ENCODE measurements at places on chromosomes 4 and X. TPM values are rescaled to one million over a fixed set of nuclear protein-coding genes. Genes with fewer than 3 reads are reported as not detected.

HTRA3 gene
- total RNA-seq, result not detected

TMPRSS11D gene
- total RNA-seq, result not detected

CLDN2 gene
- 26.3 TPM for total RNA-seq

MAGEA1 gene
- not detected for total RNA-seq

GAB1 gene
- total RNA-seq, result 1.3 TPM

NXF2B gene
- total RNA-seq, result not detected

HSD17B13 gene
- not detected for total RNA-seq

GLRB gene
- not detected for total RNA-seq

REELD1 gene
- total RNA-seq, result not detected

PFKFB1 gene
- not detected for total RNA-seq

EGFL6 gene
- total RNA-seq, result not detected

TMEM271 gene
- not detected for total RNA-seq

SUPT20HL1 gene
- total RNA-seq, result not detected

PABPC1L2B gene
- total RNA-seq, result not detected

CHST7 gene
- 26.9 TPM for total RNA-seq

NDNF gene
- total RNA-seq, result 2.0 TPM

SPANXC gene
- not detected for total RNA-seq

PDZD4 gene
- total RNA-seq, result 4.3 TPM

CLTRN gene
- total RNA-seq, result 5.8 TPM

FGA gene
- total RNA-seq, result not detected

CYSLTR1 gene
- not detected for total RNA-seq

ANTXR2 gene
- total RNA-seq, result 8.3 TPM

TEC gene
- total RNA-seq, result 3.6 TPM

PDGFC gene
- 120 TPM for total RNA-seq

ANK2 gene
- 8.3 TPM for total RNA-seq

XAGE1B gene
- not detected for total RNA-seq

RADX gene
- 6.0 TPM for total RNA-seq

MAGEA2B gene
- total RNA-seq, result not detected

MMRN1 gene
- total RNA-seq, result not detected

GATA1 gene
- total RNA-seq, result not detected

SRPX gene
- total RNA-seq, result 7.1 TPM

SLC6A14 gene
- total RNA-seq, result not detected

OPN1MW gene
- total RNA-seq, result not detected

RTL5 gene
- 0.90 TPM for total RNA-seq

NKAP gene
- total RNA-seq, result 6.5 TPM

PDK3 gene
- total RNA-seq, result 19.3 TPM

SPANXD gene
- total RNA-seq, result not detected

STOX2 gene
- 12.2 TPM for total RNA-seq

XKRX gene
- 0.30 TPM for total RNA-seq

TIMM8A gene
- total RNA-seq, result 8.0 TPM

OGT gene
- 54.2 TPM for total RNA-seq

MAGEB1 gene
- not detected for total RNA-seq

CENPE gene
- total RNA-seq, result 4.3 TPM

SASH3 gene
- not detected for total RNA-seq

BEX2 gene
- total RNA-seq, result 12.2 TPM
